ENCODE measurements at places on chromosomes 11 and 22. TPM values are rescaled to one million over a fixed set of nuclear protein-coding genes. Genes with fewer than 3 reads are reported as not detected.

GRCh38 chr11:113504586-113504985, 29.4 kb upstream of the DRD2 start:
- DNase-seq: no peak

GRCh38 chr11:102552020-102552419, 21.5 kb upstream of the MMP7 start:
- DNase-seq: no peak

DNA sequence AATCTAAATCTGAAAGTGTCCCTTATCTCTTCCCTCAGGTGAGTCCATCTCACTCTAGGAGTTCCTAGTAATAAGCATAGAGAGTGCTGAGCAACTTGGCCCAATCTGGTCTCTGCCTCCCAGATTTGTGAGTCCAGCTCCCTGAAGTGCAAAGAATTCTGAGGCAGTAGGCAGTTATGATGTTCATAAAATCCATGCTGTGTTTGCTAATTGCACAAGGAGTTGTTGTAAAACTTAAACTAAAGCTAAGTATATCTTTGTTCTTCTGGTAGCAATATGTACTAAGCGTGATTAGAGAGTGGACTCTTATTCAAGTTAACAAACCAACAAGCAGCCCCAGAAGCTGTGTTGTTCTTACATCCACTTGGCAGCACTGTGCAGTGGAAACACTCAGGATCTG, 7.6 kb upstream of the PTH start:
- no peak for DNase-seq

DNA sequence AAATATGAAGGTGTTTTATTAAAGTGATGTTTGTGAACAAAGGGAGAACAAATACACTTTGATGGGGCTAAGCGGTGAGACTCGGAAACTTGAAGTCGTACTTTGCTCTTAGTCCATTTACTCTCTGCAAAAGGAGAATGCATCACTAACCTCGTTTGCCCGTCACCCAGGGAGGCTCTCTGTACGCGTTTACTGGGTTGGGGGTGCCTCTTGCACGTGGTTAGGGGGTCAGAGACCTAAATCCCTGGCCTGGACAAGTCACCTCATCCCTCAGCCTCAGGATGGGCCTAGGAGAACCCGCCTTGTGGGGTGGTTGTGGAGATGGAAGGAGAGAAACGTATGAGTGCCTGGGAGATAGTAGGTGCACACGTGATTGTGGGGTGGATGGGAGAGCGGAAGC, 803 bp upstream of the IFT27 start:
- no peak for DNase-seq

Gene PRR14L
- 32.2 TPM for polyA plus RNA-seq

Gene PRG3
- 0.48 TPM for polyA plus RNA-seq

Gene EFCAB6
- polyA plus RNA-seq: 6.5 TPM

Gene IFITM5
- 0.25 TPM for polyA plus RNA-seq

Gene PAX6
- polyA plus RNA-seq: 0.15 TPM

Gene LBHD1
- 9.0 TPM for polyA plus RNA-seq
